NCI-H526 treated with DMSO at 0.1 percent for 48 hours (cell line): ENCODE measurements at places on chromosomes 1 and 21.

DNA sequence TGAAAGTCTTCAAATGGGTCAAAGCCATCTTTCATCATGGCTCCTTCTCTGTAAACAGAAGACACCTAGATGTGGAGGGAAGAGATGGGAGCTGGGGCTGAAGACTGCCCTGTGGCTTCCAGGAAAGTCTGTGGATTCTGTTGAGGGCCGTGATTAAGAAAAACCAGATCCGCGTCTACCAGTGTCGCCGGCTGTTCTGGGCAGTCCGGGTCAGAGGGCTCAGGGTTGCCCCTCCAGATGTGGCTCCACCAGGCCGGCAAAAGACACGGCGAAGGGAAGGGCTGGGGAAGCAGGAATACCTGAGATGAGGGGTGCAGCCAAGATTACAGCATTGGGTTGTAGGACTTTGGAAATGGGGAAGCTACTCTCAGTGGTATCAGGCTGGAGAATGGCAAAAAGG is 162.6 kb downstream of the RHOU start:
- no peak for DNase-seq

GRCh38 chr1:109979489-109980091 is 5.0 kb upstream of the AHCYL1 start:
- peak; percentile 80 for DNase-seq

- DNase-seq = no peak
Measured at GRCh38 chr1:110390096-110390495, 730 bp downstream of the SLC16A4 start.

DNA sequence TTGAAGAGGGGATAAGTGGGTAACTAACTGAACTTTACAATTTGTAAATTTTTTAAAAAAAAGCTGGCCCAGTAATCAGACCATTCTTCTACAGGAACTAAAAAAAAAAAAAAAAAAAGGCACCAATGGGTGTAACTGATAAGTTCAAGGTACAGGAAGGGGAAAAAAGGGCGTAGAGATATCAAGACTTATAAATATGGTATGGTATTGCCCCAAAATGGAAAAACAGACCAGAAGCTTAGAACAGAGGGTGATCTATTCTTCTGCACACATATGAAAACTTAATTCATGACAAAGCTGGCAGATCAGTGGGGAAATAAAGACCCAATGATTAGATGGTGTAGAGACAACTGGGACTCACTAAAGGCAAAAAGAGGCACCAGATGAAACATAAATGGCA is 58.9 kb downstream of the LHX4 start:
- DNase-seq = no peak

GRCh38 chr21:26840912-26841311 is 4.3 kb downstream of the ADAMTS1 start:
- DNase-seq = no peak

DNA sequence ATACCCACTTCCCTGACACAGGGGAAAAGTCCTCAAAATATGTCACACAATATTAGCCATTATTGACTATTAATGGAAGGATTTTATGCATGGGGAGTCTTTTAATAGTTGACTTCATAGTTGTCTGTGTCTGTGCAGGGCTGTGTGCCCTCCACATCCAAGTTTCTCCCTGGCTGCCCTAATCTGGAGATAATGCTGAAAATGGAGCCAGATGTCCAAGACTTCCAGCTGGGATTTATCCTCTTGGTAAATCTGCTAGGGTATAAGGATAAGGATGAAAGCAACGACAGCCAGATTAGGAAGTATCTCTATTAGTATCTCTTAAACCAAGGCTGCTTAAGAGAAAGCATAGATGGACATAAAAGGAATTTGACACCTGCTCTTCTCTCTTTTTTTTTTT is 42.1 kb downstream of the CDK18 start:
- no peak for DNase-seq
